ENCODE measurements at places on chromosomes 3 and 15. TPM values are rescaled to one million over a fixed set of nuclear protein-coding genes. Genes with fewer than 3 reads are reported as not detected.

Gene TRAIP
- 6.7 TPM for total RNA-seq

GRCh38 chr15:51775967-51776816 lies 24.8 kb downstream of the TMOD2 start:
- H3K36me3 ChIP-seq = no peaks in the 10 kb centered on the region
- H3K4me3 ChIP-seq = no peak overlapping the region
- H3K4me1 ChIP-seq = no peaks in the 10 kb centered on the region
- DNase-seq = peak; percentile 44

GRCh38 chr15:26660241-26660640 lies 112.6 kb downstream of the GABRB3 start:
- no peaks in the 10 kb centered on the region for H3K4me1 ChIP-seq
- H3K27me3 ChIP-seq = no peaks in the 10 kb centered on the region
- no peak overlapping the region for H3K4me3 ChIP-seq
- no peak overlapping the region for H3K27ac ChIP-seq

GRCh38 chr15:63367390-63367789 lies 14.3 kb downstream of the CA12 start:
- no peaks in the 10 kb centered on the region for H3K27me3 ChIP-seq
- no peak for DNase-seq
- no peak overlapping the region for H3K4me3 ChIP-seq
- no peaks in the 10 kb centered on the region for H3K4me1 ChIP-seq
- no peak overlapping the region for H3K27ac ChIP-seq

Gene PP2D1
- total RNA-seq = not detected

GRCh38 chr3:102715030-102715697 lies 280.3 kb downstream of the ZPLD1 start:
- H3K4me1 ChIP-seq = no peaks in the 10 kb centered on the region
- no peak overlapping the region for H3K27ac ChIP-seq
- no peaks in the 10 kb centered on the region for H3K36me3 ChIP-seq
- no peaks in the 10 kb centered on the region for H3K27me3 ChIP-seq
- DNase-seq = no peak

- no peaks in the 10 kb centered on the region for H3K36me3 ChIP-seq
- no peak overlapping the region for H3K4me3 ChIP-seq
- H3K27ac ChIP-seq = no peak overlapping the region
Observed at GRCh38 chr15:49718234-49718633, 97.4 kb downstream of the DTWD1 start.

DNA sequence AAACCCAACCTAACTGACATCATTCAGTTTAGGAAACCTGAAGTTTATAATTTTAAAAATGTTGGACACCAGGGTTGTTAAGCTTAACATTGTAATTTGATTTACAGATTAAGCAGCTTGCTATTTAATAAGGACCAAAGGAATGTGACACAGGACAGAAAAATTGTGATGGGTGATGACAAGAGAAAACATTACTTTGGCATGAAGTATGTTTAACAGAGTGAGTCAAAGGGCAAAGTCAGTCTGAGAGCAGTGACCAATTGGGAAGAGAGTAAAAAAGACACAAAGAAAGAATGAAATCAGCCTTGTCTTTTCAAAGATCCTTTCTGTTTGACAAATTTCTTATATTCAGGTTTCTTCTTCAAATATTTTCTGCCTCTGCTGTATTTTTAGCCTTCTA lies 1301.6 kb downstream of the SI start:
- no peaks in the 10 kb centered on the region for H3K36me3 ChIP-seq
- no peak overlapping the region for H3K27ac ChIP-seq
- H3K27me3 ChIP-seq = no peaks in the 10 kb centered on the region
- no peak for DNase-seq

Gene SFMBT1
- total RNA-seq = 49.3 TPM

- H3K4me3 ChIP-seq = no peak overlapping the region
- H3K36me3 ChIP-seq = no peaks in the 10 kb centered on the region
- no peak for DNase-seq
- no peak overlapping the region for H3K27ac ChIP-seq
Observed at GRCh38 chr3:31246293-31247062, 286.2 kb upstream of the STT3B start.

Gene FBXO45
- total RNA-seq = 10.9 TPM

Gene CLDN18
- total RNA-seq = not detected

- no peak overlapping the region for H3K4me3 ChIP-seq
- H3K4me1 ChIP-seq = no peaks in the 10 kb centered on the region
- no peak overlapping the region for H3K27ac ChIP-seq
Observed at GRCh38 chr3:110995461-110996231, 76.0 kb upstream of the NECTIN3 start.

DNA sequence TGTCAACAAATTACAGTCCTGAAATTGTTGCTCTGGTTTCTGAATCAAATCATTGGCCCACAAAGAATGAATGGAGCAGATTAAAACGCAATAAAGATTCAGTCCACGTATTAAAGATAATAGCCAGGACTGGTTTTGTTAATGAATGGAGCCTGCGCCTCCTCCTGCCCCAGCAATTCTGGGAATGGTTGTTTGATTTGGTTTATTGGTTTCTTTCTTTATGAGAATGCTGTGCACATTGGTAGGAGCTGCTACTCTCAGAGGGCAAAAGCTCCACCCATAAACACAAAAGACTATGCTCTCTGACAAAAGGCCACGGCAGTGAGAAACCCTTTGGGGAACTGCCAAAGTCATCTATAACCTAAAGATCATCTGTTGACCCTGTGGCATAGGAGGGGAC lies 261.1 kb downstream of the ABHD5 start:
- no peak overlapping the region for H3K4me3 ChIP-seq
- DNase-seq = no peak
- no peak overlapping the region for H3K27ac ChIP-seq
- H3K4me1 ChIP-seq = peaks cover 6% of the 10 kb centered on the region
- no peaks in the 10 kb centered on the region for H3K36me3 ChIP-seq

All from CD4-positive, alpha-beta memory T cell (primary cell).